ENCODE measurements at places on chromosomes 13 and 19. TPM values are rescaled to one million over a fixed set of nuclear protein-coding genes. Genes with fewer than 3 reads are reported as not detected.
A peak's percentile ranks its signal among the peaks of the same experiment; 100 is the strongest.

The UBE2L5 gene
- total RNA-seq, result 0.14 TPM

DNA sequence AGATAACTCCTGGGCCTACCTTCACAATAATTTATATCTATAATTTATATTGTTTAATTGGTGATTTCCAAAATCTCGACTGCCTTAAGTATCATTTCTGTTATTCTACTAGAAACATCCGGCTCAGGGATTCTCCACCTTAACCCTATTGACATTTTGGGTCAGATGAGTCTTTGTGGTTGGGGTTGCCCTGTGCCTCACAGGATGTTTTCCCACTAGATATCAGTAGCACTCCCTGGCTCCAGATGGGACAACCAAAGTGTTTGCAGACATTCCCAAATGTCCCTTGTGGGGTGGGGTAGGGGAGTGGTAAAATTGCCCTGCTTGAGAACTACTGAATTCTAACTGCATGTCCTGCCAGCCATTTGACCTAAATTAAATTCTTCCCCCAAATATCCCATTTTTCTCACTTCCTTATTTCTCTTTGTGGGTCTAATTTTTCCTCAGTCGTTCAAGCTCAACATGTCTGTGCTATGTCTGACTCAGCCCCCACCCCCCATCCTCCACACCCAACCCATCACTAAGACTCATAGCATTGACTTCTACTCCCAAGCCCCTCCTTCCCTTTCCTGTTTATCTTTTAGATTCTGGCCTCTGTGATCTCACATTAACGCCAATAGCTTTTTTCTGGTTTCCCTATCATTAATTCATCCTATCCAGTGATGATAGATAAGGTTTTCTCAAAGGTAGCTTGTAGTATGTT is 545.1 kb downstream of the EFNB2 start:
- DNase-seq, result no peak

GRCh38 chr13:29039212-29039611 is 219.1 kb downstream of the MTUS2 start:
- DNase-seq, result no peak

- DNase-seq, result peak; percentile 99
Measured at GRCh38 chr19:19404879-19405860, at the start of gene GATAD2A. Gene GATAD2A, plus strand, starts transcription at chr19:19405675. Its CDS starts 59,671 bp downstream, at chr19:19465346.

- DNase-seq, result no peak
Measured at GRCh38 chr19:32630338-32630737, 44.6 kb downstream of the ANKRD27 start.

The ABHD8 gene
- total RNA-seq, result 7.8 TPM

- no peak for DNase-seq
Measured at GRCh38 chr13:56718791-56719190, 421.9 kb upstream of the PRR20A start.

The DHDH gene
- not detected for total RNA-seq

Measured in posterior vena cava (tissue), 2 donors.